ENCODE measurements at places on chromosomes 6 and 20.

GRCh38 chr6:26538572-26538902 lies 371 bp downstream of the HMGN4 start:
- DNase-seq, result no peak

DNA sequence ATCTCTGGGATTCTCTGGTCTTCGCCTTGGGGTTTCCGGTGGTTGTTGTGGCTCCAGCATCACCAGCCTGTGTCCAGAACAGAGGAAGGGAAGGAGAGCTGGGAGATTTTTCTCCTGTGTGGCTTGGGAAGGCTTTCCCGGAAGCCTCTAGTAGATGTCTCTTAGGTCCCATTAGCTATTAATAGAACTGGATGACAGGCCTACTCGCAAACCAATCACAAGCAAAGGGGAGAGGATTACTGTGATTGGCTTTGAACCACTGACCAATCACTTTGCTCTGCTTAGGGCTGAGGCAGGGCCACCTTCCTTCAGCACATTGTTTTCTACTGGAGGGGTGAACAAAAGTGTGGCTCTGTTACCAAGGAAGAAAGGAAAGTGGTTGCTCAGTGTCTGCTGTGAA lies 203.4 kb upstream of the SULF2 start:
- DNase-seq, result no peak

DNA sequence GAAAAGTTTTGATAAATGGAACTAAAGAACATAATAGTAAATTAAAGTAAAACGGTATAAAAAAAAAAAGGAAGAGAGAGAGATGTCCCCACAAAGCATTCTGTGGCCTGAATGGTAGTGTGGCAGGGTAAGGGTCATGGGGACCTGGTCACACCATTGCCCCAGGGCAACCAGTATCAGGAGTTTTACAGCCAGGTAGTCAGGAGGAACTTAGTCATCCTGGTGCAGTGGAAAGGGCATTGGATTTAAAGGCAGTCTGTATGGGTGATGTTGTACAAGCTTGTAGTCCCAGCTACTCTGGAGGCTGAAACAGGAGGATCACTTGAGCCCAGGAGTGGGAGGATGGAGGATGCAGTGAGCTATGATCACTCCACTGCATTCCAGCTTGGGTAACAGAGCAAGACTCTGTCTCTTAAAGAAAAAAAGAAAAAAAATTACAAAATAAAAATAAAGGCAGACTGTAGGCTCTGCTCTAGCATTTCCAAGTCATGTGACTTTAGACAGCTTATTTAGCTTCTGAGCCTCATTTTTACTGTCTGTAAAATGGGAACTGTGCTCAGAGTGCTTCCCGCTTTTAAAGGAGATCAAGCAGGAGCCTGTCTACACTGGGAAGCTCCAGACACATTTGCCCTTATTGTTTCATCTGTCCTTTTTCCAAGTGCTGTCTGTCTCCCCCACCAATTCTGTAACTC lies 112.8 kb upstream of the ARMC2 start:
- no peak for DNase-seq

DNA sequence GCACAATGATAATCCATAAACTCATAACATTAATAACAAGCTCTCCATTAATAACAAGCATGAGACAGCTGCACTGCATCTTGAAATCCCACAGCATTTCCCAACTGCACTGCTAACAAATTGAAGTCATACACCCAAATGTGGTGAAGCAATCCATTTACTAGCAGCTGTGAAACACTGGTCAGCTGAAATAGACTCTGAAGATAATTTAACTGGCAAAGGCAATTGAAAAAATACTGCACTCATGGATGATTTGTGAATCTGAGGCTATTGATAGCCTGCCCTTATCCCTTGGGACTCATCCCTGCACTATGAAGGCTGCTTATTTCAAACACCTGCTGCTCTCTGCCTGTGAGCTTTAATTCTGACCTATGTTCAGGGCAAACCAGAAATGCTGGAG lies 49.1 kb upstream of the PLCB1 start:
- DNase-seq, result no peak

GRCh38 chr6:40986921-40987819 lies 51.9 kb downstream of the UNC5CL start:
- no peak for DNase-seq
